ENCODE measurements at places on chromosomes 5 and 9. TPM values are rescaled to one million over a fixed set of nuclear protein-coding genes. Genes with fewer than 3 reads are reported as not detected.

The IGIP gene
- 1.1 TPM for total RNA-seq

The TRAF1 gene
- total RNA-seq = 0.42 TPM

The C9orf153 gene
- total RNA-seq = not detected

The INSL6 gene
- total RNA-seq = not detected

The TMEM252 gene
- total RNA-seq = not detected
